ENCODE measurements at places on chromosomes 6 and 20.

- DNase-seq = no peak
Observed at GRCh38 chr6:44035621-44036020, 91.6 kb downstream of the MRPL14 start.

- no peak for DNase-seq
Observed at GRCh38 chr6:149194820-149195558, 122.5 kb upstream of the TAB2 start.

GRCh38 chr6:27592481-27593199 lies 119.7 kb upstream of the ZNF184 start:
- no peak for DNase-seq

DNA sequence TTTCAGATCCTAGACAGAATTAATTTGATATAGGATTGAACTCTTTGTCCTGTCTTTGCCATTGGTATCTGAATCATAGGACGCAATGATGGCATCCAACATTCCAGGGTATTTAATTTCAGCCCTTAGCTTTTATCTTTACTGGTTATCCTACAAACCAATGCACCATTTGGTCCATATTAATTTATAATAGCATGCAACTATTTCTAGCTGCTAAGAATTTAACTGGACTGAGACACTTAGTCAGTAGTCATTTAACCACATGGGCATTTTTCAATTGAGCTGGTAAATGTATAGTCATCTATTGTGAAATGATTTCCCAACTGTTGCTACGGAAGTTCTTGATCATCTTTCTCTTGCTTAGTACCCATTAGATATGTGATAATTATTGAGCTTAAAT lies 141.1 kb downstream of the CD164 start:
- no peak for DNase-seq

GRCh38 chr20:8646716-8647115 lies 422.2 kb upstream of the PLCB4 start:
- no peak for DNase-seq

DNA sequence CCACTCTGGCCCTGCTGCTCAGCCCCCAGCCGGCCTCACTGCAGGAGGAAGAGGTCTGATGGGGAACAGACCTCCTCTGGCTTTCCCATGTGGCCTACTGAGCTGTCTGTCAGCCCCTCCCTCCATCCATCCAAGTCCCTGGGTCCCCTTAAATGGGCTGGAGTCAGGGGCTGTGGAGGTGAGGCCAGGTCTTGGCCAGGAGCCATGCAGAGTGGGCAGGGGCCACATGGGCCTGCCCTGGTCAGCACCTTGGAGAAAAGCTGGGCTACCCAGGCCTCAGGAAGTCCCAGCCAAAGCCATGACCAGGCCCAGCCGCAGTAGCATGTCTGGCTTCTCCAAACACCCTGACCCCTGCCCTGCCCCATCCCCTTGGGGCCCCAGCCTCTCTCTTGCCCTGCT lies 6.3 kb downstream of the SPDEF start:
- no peak for DNase-seq

GRCh38 chr6:22756365-22756764 lies 187.0 kb downstream of the HDGFL1 start:
- no peak for DNase-seq

DNA sequence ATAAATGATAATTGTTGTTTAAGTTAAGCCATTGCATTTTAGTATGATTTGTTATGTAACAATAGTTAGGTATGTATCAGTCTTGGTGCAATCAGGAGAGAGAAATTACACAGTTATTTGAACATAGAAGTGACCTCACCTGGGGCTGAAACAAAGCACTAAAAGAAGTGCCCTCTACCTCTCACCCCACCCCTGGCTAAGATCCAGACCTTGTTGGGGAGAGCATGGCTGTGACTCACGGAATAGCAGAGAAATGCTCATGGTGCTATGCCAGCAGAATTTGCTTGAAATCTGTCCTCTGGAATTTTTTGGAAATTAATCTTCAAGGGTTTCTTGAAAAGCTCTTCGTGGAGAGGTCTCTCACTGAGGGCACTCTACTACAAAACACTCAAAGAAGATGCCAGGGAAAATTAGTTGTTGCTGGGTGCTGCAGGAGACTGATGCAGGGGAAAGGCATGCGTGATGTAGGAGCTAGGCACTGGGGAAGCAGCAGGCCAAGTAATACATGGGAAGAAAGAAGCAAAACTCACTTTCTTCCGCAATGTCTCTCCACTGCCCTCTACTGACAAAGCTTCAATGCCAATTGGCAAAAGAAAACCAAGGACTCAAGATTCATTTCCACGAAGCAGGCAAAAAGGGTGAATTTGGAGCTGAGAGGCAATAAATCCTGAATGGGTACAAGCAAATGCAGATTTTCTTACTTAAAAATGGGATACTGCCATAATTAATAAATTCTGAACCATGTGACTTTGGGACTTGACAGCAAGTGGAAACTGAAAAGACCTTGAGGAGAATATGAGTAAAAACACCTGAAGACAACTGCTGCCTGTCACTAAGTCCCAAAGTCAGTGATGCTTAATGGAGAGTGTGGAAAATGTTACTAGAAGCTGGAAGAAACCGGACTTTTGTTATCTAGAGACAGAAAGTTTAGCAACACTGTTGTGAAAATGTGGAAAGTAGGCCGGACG lies 136.3 kb upstream of the ZNF184 start:
- no peak for DNase-seq

DNA sequence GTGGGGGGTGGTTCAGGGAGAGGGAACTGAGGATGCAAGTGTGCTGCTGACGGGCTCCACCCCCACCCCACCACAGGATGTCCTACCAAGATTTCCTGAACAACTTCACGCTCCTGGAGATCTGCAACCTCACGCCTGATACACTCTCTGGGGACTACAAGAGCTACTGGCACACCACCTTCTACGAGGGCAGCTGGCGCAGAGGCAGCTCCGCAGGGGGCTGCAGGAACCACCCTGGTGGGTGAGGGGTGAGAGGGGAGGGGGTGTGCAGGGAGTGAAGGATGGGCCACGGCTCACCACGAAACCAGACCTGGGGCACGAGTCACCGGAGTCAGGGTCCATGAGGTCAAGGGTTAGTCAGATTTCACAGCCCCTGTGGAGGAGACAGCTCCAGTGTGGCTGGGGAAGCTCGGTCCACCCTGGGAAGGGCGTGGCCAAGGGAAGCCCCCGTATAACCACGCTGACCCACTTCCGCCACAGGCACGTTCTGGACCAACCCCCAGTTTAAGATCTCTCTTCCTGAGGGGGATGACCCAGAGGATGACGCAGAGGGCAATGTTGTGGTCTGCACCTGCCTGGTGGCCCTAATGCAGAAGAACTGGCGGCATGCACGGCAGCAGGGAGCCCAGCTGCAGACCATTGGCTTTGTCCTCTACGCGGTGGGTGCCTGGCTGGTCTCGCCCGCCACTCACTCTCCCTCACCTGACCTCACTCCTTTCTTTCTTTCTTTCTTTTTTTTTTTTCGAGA lies 18.3 kb downstream of the CAPN11 start:
- no peak for DNase-seq

DNA sequence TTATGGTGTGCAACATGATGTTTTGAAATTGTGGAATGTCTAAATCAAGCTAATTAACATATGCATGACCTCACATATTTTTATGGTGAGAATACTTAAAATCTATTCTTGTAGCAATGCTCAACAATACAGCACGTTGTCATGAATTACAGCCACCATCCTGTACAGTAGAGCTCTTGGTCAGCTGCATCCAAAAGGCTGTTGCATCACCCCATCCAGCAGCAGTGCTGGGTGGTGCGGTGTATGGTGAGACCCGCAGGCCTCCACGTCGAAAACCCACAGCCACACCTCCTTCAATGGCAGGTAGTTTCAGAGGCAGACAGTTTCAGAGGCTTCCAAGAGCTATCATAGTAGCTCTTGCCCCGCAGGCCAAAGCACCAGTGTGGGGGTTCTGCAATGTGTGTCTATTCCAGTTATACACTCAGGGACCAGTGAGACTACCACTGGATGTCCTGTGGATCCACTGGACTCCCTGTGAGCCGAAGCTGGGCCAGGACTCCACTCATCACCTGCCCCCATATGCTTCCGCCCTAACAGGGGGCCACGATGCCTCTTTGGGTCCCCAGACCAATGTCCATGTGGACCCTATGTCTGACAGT lies 23.4 kb downstream of the PACSIN1 start:
- no peak for DNase-seq

GRCh38 chr6:20481281-20481680 lies 53.0 kb upstream of the CDKAL1 start:
- no peak for DNase-seq

DNA sequence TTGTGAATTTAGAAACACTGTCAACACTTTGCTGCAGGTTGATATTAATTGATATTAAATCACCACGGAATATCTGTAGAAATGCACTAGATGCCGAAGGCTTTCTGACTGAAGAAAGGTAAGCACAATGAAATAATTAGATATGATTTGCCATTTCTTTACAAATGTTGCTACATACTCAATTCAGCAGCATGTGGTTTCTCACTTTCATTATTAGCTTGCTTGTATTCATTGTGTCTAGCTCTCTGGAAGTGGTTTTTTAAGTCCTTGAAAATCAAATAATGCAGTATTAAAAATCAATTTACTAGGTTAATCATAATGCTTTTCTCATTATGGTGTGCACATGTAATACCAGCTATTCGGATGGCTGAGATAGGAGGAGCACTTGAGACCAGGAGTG lies 231.3 kb upstream of the MARCKS start:
- no peak for DNase-seq

GRCh38 chr6:137919837-137920730 lies 53.0 kb downstream of the TNFAIP3 start:
- DNase-seq = no peak

GRCh38 chr20:43942667-43943285 lies 28.1 kb downstream of the TOX2 start:
- DNase-seq = no peak

DNA sequence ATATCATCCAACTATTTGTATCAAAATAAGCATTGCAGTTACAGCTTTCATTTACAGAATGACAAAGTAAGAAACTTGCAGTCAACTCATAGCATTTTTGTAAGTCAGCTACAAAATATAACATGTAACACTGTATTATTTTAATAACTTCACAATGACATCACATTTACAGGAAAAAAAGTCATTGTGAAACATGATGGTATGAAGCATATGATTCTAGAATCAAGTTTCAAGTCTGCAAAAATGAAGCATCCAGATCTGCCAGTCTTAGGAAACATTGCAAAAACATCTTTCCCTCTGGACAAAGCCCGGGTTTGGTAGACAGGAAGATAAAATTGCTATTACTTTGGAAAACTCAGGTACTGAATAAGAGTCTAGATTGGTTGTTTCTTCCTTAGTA lies 263.9 kb upstream of the NT5E start:
- DNase-seq = no peak

- DNase-seq = no peak
Observed at GRCh38 chr6:106476331-106477105, 116.0 kb downstream of the CRYBG1 start.

DNA sequence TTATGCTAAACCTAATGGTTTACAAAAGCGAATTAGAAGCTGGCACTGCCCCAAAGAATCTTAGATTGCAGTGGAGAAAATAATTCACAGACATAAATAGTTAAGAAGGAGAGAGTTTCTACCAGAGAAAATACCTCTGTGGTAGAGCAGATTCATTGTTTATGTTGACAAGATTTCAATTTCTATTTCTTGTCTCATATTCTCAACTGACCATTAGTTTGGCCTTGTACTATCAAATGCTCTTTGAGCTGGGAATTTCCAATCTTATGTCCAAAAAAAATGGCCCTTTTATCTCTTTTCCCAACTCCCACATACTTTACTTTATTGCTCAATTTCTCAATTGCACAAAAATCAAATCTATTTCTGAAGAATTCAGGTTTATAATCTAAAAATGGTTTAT lies 804.1 kb upstream of the CITED2 start:
- DNase-seq = no peak

- no peak for DNase-seq
Observed at GRCh38 chr6:14883921-14884320, 361.9 kb upstream of the JARID2 start.

DNA sequence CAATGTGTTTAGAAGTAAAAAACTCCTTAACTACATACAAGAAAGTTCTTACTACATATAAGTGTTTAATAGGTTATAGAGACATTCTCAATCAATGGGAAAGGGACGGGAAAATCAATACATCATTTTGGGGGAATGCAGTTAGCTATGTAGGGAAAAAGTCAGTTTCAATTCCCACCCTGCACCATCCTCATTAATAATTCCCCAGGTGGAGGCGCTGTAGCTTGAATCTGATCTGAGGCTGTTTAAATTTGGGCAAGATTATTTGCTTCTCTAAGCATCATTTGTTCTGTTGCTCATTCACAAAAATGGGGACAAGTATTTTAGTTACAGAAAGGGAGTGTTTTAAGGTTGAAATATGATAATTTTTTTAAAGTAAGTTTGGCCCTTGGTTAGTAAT lies 19.1 kb downstream of the OLIG3 start:
- DNase-seq = no peak

DNA sequence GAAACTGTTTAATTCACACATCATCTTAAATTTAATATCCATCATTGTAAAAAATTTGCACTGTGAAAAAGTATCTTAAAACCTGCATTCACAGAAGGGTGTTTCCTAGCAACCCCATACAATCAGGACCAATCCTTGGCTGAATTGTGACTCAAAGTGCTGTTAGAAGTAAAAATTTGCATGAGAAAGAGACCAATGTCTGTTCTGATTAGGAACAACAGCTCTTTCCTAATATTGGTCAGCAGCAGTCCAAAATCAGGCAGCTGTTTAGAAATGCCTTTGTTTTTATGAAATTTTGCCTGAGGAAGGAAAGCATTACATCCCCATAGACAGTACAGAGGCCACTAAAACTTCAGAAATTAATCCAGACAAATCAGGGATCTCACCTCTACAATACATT lies 987.0 kb downstream of the HACE1 start:
- no peak for DNase-seq

DNA sequence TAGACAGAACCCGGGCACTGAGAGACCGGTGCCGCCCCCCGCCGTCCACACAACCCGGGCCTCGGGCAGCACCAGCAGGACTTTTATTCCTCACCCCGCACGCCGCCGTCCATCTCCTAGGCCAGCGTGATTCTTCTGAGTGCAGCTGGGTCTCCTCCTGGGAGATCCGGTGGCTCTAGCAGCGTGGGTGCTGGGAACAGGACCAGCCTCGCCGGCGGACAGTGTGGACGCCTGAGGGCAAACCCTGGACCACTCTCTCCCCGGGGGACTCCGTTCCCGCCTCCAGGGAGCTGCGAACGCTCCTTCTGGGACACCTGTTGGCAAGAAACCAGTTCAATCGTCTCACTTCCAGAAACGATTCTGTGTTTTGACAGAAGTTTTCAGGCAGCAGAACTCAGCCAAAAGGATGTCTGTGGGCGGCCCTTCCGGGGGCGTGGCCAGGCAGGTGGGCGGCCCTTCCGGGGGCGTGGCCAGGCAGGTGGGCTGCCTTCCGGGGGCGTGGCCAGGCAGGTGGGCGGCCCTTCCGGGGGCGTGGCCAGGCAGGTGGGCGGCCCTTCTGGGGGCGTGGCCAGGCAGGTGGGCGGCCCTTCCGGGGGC lies 130.7 kb downstream of the DLL1 start:
- DNase-seq = no peak

DNA sequence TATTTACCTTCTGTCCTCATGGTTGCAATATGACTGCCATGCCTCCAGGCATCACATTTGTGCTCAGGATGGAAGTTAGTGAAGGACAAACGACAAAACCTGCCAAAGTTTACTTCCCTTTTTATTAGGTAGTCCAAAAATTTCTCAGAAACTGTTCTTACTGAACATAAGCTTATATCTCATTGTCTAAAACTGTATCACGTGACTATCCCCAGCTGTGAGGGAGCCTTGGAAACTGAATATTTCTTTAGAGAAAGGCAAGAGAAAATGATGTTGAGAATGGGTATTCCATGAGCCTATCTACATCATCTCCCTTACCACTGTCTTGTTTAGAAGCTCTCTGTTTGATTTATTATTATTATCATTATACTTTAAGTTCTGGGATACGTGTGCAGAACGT lies 303.6 kb upstream of the PRND start:
- no peak for DNase-seq

GRCh38 chr6:142551274-142551811 lies 249.5 kb downstream of the ADGRG6 start:
- DNase-seq = peak; percentile 11

Data from stimulated activated naive CD4-positive, alpha-beta T cell treated with Interleukin-2 at 50 U/mL for 16 hours (primary cell).